ENCODE measurements at places on chromosomes 11 and 22.

- no peak for DNase-seq
These were observed at the start of gene PRG3 for GRCh38 chr11:57380975-57381374. TSS of gene PRG3 (minus strand) at chr11:57381150. CDS start at chr11:57380708, 442 bp downstream.

- no peak for DNase-seq
These were observed 6.7 kb upstream of the CCDC90B start for GRCh38 chr11:83292709-83293456.

DNA sequence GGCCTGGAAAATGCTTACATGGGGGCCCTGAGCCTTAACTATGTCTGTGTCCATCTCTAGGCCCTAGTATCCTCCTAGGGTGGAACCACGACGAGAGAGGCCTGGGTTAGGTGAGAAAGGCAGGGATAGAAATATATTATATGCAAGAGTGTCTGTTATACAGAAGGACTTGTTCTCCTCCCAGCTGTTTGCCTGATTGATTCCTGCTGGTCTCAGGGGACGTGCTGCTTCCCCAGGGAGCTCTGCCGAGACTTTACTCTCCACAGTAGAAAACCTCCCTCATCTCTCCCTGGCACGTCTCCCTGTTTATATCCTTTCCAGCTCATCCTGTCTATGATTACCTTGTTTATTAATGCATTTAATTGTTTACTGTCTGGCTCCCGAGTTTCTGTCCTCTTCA lies 132.6 kb downstream of the MIAT start:
- no peak for DNase-seq

DNA sequence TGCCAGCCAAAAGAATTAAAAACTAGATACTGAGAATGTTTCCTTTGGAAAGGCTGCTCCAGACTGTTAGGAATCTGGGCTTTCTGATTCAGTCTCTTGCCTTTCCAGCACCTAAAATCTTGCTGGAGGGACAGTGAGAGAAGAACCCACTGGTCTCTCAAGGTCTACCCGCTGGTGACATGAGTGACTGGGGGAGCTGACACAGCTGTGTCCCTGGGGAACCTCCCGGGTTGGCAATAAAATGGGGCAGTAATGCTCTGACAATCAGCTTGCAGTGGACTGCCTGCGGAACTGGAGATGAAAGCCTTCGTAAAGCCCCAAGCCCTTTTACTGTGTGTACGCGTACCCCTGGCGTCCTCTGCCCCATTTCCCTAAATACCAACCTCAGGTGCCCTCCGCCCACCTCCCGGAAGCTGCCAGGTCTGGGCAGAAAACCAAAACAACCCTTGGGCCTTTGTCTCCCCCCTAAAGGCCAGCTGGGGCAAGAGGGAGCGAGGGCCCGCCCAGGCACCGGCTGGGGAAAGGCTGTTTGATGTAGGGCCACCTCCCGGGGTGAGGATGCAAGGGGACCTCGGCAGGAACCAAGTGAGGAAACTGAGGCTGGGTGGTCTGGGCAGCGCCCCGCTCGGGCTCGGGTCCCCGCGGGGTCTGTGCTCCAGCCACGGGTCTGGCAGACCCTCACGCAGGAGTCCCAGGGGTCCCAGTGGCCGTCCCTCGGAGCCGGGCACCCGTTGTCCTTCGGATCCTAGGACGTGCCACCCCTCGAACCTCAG lies 741 bp downstream of the CARS1 start:
- DNase-seq = no peak

DNA sequence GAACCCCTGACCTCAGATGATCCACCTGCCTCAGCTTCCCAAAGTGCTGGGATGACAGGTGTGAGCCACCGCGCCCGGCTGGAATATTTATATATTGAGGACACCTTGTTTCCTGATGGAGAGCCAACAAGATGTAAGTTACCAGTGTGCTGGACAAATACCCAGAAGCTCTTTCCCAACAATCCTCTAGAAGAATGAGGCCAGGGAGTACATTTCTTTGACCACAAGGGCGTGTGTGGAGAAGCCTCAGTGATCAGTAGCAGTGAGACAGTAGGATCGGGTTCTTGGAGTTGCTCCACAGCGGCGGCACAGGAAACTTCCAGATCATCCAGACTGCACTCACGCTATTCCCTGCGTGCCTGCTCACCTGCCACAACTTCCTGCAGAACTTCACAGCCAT lies 10.3 kb upstream of the POLA2 start:
- DNase-seq = no peak

GRCh38 chr11:132942611-132943356 lies 589.5 kb downstream of the OPCML start:
- no peak for DNase-seq

DNA sequence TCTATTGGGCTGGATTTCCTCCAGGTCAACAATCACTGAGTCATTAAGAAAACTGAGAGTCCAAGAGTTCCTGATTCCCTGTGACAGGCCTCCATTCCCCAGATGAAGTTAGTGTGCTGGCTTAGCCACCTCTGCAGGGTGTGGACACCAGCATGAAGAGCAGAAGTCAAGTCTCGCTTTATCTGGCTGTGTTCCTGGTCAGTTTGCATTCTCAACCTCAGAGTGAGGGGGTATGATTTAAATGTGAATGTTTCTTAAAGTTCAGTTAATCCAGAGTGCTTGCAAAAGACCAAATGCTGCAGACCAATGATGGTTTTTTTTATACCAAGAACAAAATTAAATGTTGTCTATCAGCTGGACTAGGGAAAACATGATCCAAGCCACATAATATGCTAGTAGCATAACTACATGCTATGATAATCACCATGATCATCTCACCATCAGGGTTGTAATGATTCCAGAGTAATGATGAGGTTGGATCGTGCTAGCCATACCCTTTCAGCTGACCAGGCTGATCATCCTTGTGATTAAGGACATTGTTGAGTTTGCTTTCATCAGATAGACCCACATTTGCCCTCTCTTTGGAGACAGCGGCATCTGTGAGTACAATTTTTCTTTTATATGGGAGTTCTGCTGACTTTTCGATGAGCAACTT lies 145.8 kb upstream of the ARHGAP20 start:
- DNase-seq = no peak

DNA sequence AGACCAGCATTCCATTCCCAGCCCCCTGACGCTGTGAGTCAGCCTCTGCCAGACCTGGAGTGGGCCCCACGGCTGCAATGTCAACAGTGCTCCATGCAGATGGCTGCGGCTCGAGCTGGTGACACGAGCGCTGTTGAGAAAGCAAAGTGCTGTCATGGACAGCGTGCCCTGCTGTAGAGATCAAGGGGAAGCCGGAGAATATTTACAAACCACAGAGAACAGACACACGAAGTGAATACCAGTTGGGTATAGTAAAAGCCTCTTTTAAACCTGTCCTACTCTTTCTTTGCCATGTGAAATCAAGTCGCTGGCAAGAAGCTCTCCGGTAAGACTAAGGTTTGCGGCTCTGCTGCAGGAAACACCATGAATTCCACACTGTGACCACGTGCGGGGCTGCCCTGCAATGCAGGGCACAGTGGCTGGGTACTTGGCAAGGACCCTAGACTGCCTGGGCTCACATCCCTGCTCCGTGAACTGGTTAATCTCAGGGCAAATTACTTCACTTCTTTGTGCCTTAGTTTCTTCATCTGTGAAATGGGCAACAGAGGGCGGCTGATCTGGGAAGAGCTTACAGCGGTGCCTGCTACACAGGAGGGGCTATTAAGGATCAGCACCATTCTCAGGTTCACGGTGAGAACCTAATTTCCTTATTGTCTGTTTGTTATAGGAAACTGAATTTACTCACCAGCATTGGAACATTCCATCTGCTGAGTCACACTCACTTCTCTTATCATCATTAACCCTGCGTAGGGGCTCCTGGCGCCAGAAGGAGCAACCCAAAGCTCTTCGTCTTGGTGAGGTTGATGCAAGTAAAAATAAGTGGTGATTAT lies 27.8 kb upstream of the ELFN2 start:
- DNase-seq = peak; percentile 32

DNA sequence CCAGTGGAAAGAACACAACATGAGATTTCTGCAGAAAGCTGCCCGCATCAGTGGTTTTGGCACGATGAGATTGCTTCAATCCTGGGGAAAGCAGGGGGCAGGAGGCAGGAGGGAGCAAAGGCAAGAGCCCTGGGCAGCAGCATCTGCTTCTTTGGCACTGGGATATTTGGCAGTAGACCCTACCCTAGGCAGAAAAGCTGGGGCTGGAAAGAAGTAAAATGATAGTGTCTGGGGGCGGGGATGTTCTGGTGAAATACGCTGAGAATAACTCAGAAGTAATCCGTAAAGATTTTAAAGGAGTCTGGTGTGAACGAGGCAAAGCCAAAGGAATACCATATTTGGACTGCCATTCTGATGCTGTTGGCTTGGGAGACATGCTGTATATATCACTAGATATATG lies 62.0 kb downstream of the FAM76B start:
- DNase-seq = no peak

DNA sequence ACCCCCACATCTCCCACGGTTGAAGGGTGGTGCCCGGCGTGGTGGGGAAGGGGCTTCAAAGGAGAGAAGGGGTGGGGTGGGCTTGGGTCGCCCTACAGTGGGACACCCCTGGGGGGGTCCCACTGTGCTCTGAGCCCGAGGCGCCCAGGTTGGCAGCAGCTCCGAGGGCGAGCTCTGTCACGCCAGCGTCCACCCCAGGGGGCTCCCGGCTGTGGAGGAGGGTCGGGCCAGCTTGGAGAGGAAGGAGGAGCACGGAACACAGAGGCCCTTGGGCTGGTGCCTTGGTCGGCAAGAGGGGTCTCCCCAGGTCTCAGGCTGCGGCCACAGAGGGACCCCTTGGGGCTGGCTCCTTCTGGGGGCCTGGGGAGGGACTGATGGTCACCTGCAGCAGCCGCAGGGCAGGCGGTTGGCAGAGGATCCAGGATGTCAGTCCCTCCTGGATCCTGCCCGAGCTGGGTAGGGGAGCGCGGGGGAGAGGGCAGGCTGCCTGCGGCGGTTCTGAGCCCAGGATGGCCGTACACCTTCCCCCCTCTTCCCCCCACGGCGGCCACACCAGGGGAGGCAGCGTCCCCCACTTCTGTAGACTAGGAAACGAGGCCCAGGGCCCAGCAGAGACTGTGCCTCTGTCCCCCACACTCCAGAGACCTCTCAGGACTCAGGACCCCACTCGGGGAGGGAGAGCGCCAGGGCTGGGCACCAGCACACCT lies 788 bp downstream of the MUC6 start:
- no peak for DNase-seq

- no peak for DNase-seq
These were observed 209.8 kb upstream of the RAG2 start for GRCh38 chr11:36807871-36808270.

- DNase-seq = no peak
These were observed 28.2 kb downstream of the C2CD3 start for GRCh38 chr11:74142624-74143023.

- DNase-seq = peak; percentile 14
These were observed 24.6 kb downstream of the MOV10L1 start for GRCh38 chr22:50114221-50115021.

DNA sequence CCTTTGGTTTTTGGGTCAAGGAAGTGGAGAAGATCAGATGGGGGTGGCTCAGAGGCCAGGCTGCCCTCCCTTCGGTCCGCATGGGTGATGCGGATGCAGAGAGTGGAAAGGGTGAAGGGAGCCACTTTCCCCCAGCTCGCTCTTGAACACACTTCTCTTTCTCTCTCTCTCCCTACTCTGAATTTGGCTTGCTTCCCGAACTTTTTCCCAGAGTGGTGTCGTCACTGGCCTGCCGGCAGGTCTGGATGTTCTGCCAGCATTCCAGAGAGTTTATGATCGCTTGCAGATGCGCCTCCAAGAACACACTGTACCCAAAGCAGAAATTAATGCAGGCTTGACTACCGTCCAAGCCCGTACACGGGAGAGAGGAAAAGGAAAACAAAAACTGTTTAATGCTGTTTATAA lies 103.2 kb downstream of the ZBTB16 start:
- peak; percentile 59 for DNase-seq

DNA sequence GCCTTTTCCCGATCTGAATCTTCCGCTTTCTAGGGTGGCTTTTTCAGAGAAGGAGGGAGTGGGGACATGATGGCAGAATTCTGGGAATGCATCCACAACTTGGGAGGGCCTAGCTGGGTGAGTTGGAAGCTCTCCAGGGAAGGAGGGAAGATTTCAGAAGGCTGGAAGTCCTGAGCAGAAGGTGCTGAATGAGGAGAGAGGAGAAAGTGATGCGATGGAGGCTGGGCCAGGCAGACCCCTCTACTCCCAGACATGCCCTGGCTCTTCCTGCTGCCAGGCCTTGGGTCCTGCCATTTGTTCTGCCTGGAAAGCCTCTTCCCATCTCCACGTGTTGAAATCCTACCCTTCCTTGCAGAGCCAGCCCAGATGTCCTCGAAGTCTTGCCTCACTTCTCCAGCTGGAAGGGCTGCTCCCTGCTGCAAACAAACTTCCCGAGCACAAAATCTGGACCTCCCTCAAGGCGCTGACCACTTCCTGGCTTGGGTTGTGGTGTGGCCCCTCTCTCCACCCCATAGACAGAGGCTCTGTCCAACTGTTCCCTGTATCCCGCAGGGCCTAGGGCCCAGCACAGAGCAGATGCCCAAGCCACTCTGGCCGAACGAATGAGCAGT lies 16.8 kb downstream of the LRRC32 start:
- DNase-seq = no peak

DNA sequence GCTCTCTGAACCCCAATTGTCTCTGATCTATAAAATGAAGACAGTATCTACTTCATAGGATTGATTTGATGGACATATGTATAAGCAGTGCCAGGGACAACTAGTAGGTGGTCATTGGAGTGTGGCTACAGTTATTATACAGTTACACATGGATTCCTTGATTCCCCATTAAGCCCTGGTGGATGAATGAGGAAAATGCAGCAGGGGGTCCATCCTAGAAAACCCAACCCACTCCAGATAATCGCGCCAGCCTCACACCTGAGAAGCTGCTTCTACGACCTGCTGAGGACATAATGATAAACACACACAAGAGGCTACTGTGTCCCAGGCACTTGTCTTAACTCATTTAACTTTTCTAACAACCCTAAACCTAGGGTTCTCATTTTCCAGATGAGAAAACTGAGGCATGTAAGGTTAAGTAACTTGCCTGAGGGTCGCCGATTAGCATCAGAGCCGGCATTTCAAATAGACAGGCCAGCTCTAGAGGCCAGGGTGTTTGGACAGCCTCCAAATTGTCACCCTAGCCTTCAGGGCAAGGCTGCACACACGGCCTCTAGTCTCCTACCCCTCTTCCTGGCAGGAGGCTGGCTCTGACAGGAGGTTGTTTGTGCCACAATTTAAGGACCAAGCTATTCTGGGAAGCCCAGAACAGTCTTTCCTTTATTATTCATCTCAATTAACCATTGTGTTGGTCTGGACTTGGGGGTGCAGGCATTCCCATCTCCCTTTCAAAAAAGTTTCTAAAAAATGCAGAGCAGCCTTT lies 3.8 kb upstream of the C11orf91 start:
- no peak for DNase-seq

DNA sequence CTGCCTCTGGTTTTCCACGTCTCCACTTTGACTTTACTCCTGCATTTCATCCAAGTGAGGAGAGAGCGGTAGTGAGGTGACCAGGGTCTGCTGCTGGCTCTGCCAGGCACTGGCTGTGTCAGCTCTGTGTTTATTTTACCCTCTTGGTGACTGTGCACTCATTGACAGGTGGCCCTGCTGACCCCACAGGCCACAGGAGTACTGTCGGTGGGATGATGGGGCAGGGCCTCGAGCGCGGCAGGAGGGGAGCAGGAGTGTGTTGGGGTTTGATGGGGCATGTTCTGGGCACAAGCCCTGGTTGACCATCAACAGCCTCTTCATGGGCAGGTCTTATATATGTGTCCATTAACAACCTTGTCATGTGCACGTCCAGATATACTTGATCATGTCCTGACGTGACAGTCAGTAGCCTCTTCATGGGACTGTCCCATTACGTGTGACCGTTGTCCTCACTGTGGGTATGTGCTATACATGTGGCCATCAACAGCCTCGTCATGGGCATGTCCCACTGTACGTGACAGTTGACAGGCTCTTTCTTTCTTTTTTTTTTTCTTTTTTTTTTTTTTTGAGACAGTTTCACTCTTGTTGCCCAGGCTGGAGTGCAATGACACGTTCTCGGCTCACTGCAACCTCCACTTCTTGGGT lies 31.4 kb upstream of the ACR start:
- no peak for DNase-seq
